ENCODE measurements at places on chromosomes 6 and 20.

DNA sequence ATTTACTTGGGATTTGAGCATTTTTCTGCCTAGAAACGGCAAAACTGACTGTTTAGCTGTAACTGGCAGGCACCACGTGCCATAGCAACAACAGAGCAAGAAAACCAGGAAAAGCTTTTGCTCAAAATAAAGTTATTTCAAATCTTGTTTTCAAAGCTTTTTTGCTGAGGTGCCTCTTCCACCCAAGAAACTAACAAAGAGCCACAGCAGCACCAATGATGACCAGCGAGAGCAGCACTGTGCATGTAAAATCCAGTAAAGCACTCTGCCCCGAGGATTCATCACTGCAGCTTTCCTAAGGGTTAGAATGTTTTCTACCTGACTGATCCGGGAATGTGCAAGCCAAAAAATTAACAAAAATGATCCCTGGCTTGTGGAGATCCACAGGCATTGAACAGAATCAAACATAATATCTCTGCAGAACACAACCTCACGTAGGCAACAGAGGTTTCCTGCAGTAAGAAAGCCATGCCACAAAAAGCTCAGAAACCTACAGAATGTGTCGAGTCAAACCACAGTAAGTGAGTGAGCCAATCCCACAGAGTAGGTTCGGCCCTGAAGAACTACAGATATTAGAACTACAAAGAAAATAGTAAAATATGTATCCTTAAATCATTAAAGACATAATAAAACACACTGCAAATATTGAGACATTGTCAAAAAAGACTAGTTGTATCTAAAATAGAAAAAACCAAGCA lies 7.4 kb upstream of the ULBP3 start:
- no peak for DNase-seq

- no peak for DNase-seq
These were observed 125.0 kb upstream of the RPS6KA2 start for GRCh38 chr6:166752097-166752496.

GRCh38 chr6:155223646-155224451 lies 40.0 kb upstream of the CLDN20 start:
- peak; percentile 61 for DNase-seq

DNA sequence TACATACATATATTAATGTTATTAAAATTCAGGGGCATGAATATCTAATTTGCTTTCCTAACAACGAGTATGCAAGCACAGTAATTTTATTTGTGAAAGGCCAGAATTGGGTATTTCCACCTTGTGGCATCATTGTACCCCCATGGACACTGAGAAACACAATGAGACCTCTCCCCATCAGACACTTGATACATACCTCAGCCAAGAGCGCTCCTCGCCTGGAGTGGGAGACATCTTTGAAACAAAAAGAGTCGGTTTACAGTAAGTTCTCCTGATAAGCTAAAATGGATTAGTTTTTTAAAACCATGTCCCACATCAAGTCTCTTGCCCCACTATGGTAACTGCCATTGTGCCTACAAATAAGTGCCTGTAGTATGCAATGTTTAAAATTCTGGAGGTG lies 2.1 kb downstream of the CNR1 start:
- no peak for DNase-seq

- DNase-seq, result peak; percentile 63
These were observed 30.4 kb upstream of the CD93 start for GRCh38 chr20:23116311-23117089.

GRCh38 chr20:35311409-35311808 lies 19.2 kb upstream of the FAM83C start:
- no peak for DNase-seq

- no peak for DNase-seq
These were observed 82.1 kb downstream of the BFSP1 start for GRCh38 chr20:17449031-17449430.

GRCh38 chr6:30821862-30822784 lies 62.2 kb upstream of the DDR1 start:
- DNase-seq, result no peak

DNA sequence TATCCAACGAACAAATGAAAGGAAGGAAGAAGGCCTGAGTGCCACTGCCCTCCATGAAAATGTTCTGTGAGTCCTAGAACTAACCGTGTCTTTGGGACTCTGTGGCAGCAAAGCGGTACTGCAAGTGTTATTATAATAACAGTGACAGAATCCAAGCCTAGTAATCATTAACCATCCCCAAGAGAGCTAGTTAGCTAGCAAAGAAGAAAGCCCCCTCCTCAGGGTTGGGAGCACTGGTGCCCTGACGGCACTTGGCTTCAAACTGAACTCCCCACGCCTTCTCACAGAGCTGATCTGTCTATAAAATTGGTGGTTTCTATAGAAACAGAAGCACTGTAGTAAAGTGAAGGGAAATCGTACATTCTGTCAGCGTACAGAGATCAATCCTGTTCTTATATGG lies 239.8 kb downstream of the PTPRT start:
- no peak for DNase-seq

DNA sequence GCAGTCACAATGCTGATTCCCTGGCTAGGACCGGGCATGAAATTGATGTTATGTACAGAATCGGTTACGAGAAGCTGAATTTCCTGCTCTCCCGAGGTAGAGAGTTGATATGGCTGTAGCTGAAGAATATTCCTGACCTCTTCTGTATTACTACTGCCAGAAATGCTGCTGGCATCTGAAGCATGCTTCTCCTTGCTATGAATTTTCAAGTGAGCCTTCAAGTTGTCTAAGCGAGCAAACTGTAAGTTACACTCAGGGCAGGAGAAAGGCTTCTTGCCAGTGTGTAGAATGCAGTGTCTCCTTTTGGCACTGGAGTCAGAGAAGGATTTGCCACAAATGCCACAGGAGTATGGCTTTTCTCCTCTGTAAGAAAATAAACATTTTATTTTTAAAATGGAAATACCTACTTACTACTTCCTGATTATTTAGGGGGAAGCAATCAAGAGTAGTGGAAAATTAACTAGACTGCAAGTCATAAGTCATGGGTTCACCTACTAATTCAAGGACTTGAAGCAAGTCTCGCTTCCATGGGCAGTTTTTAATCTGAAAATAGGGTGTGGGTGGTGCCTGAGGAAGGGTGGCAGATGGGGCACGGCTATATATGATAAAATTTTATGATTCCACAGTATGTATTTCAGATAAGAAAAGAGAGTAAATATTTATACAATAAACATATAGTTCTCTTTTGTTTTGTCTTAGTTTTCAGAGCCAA lies 10.8 kb upstream of the MICAL1 start:
- no peak for DNase-seq

- DNase-seq, result no peak
These were observed 2.7 kb upstream of the ABHD16B start for GRCh38 chr20:63858393-63859165.

- no peak for DNase-seq
These were observed 81.1 kb downstream of the ATP9A start for GRCh38 chr20:51687108-51687507.

DNA sequence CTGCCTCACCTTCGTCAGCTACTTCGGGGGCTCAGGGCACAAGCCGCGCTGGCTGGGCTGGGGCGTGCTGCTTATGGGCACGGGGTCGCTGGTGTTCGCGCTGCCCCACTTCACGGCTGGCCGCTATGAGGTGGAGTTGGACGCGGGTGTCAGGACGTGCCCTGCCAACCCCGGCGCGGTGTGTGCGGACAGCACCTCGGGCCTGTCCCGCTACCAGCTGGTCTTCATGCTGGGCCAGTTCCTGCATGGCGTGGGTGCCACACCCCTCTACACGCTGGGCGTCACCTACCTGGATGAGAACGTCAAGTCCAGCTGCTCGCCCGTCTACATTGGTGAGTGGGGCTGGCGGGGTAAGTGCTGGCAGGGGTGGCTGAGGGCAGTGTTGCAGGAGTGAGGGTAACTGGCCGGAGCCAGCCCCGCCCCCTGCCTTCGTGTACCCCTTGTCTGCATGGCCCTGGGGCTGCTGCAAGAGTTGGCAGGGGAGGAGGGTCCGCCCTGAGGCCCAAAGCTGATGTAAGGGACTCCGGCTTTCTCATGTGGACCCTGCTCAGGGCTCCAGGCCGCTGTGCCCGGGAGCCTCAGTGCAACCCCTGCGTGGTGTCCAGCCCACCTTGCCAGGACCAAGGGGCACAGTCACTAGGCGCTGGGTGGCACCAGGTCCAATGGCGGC lies 14.8 kb downstream of the SLCO4A1 start:
- no peak for DNase-seq

DNA sequence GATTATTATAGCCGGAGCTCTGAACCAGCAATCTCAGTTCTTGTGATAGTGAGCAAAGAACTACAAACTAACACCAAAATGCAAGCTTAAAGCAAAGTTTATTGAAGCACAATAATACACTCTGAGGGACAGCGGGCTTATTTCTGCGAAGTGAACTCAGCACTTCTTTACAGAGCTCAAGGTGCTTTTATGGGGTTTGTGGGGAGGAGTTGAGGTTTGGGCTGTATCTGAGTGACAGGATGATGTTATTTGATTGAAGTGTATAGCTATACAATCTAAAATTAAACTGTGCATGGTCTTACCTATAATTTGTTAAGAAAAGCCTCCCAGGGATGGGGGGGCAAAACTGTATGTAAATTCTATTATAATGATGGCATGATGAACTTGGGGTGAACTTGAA lies 1.0 kb upstream of the HFE start:
- DNase-seq, result no peak

DNA sequence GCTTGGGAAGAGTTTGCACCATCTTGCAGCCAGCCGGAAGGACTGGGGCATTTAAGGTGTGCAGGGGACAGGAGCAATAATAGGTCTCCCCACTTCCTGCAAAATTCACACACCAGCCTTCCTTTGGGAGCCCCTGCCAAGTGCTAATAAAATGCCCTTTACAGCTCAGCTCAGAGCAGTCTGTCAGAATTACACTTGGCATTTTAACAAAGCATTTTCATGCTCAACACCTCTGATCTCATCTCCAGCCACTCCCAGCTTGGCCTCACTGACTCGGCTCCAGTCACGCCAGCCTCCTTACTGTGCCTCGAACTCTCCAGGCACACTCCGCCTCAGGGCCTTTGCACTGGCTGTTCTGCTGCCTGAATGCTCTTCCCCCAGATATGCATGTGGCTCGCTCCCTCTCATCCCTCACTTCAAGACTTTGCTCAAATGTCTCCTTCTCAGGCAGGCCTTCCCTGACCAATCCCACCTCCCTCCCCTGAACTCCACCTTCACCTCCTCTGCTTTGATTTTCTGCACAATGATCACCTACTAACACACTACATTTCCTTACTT lies 43.7 kb downstream of the GRM4 start:
- no peak for DNase-seq

- no peak for DNase-seq
These were observed 266.7 kb downstream of the CDH26 start for GRCh38 chr20:60224914-60225313.

DNA sequence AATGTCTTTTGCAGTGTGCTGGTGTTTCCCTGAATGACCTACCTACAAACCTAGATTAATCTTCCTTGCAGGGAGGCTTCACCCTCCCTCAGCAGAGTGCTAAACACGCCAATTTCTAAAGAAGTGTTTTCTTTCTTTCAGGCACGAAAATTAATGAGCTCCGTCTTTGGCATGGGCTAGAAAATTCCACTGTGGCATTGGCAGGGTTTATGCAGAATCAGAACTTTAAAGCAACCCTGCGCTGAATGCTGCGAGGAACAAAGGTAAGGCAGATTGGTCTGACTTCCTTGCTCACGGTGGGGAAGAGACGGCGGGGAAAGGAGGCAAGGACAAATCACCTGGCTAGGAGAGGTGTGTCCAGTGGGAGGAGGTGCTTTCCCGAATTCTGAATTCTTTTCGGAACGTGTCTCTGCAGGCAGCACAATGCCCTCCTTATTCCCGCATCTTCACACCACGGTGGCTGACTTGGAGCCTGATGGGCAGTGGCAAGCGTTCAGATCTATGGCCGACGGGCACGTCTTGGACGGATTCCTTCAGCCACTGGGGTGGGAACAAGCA lies 6.2 kb upstream of the BANF2 start:
- no peak for DNase-seq

DNA sequence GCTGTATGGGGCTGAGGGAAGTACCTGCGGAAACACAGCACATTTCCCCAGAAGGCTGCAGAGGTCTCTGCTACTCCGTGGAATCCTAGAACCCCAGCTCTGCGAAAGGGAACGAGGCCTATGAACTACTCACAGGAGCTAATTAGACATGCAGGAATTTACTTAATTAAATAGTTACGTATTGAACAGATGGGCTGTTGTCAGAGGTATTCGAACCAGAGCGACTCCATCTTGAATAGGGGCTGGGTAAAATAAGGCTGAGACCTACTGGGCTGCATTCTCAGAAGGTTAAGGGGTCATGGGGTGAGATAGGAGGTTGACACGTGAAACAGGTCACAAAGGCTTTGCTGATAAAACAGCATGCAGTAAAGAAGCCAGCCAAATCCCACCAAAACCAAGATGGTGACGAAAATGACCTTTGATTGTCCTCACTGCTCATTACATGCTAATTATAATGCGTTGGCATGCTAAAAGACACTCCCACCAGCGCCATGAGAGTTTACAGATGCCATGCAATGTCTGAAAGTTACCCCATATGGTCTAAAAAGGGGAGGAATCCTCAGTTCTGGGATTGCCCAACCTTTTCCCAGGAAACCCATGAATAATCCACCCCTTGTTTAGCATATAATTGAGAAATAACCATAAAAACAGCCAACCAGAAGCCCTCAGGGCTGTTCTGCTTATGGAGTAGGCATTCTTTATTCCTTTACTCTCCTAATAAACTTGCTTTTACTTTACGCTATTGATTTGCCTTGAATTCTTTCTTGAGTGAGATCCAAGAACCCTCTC lies 14.7 kb upstream of the SSTR4 start:
- DNase-seq, result no peak

DNA sequence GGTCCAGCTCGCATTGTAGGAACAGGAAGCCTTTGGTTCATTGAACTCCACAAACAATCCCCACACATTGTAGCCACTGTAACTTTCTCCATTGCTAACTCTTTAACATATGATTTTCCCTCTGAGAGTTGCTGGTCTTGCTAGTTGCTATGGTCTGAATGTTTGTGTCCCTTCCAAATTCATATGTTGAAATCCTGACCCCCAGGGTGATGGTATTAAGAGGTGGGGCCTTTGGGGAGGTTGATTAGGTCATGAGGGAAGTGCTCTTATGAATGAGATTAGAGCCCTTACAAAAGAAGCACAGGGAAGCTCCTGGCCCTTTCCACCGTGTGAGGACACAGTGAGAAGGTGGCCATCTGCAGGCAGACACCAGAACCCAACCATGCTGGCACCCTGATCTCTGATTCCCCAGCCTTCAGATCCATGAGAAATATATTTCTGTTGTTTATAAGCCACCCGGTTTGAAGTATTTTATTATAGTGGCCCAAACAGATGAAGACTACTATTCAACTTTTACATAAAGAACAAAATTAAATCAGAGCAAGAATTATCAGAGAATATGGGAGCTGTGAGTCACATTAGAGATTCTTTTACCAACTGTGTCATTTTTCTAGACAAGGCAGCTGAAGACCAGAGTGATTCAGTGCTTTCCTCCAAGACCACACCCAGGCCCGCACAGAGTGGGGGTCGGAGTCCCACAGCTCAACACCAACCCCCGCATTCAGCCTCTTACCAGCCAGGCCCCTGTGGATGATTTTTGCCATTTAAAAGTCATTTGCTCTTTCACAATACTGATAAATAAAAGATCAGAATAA lies 143.0 kb downstream of the SAMD5 start:
- DNase-seq, result no peak
